ENCODE measurements at places on chromosomes 7 and 10.
A peak's percentile ranks its signal among the peaks of the same experiment; 100 is the strongest.

- no peak overlapping the region for H3K4me3 ChIP-seq
- H3K27me3 ChIP-seq, result no peaks in the 10 kb centered on the region
- H3K4me1 ChIP-seq, result no peaks in the 10 kb centered on the region
- H3K27ac ChIP-seq, result no peak overlapping the region
These were observed 51.2 kb upstream of the LAMB4 start for GRCh38 chr7:108181073-108181985.

DNA sequence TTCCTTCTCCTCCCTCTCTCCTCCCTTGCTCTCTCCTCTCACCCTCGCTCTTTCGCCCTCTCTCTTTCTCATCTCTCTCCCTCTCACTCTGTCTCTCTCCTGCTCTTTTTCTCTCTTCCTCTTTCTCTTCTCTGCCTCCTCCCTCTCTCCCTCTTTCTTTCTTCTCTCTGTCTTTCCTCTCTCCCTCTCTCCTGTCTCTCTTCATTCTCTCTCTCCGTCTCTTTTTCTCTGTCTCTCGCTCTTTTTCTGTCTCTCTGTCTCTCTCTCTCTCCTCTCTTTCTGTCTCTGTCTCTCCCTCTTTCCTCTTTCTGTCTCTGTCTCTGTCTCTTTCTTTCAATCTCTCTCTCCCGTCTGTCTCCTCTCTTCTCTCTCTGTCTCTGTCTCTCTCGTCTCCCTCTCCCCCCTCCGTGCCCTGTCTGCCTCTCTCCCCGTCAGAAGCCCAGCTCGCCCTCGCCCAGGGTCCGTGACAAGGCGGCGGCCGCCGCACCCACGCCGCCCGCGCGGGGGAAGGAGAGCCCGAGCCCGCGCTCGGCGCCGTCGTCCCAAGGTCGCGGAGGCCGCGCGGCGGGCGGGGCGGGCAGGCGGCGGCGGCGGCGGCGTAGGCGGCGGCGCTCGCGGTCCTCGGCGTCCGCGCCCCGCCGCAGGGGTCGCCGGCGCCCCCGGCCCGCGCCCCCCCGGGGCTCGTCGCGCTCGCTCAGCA lies 21.3 kb upstream of the HSPB1 start:
- DNase-seq, result no peak
- H3K36me3 ChIP-seq, result peaks cover 6% of the 10 kb centered on the region
- H3K4me3 ChIP-seq, result peak overlapping the region; percentile 39

DNA sequence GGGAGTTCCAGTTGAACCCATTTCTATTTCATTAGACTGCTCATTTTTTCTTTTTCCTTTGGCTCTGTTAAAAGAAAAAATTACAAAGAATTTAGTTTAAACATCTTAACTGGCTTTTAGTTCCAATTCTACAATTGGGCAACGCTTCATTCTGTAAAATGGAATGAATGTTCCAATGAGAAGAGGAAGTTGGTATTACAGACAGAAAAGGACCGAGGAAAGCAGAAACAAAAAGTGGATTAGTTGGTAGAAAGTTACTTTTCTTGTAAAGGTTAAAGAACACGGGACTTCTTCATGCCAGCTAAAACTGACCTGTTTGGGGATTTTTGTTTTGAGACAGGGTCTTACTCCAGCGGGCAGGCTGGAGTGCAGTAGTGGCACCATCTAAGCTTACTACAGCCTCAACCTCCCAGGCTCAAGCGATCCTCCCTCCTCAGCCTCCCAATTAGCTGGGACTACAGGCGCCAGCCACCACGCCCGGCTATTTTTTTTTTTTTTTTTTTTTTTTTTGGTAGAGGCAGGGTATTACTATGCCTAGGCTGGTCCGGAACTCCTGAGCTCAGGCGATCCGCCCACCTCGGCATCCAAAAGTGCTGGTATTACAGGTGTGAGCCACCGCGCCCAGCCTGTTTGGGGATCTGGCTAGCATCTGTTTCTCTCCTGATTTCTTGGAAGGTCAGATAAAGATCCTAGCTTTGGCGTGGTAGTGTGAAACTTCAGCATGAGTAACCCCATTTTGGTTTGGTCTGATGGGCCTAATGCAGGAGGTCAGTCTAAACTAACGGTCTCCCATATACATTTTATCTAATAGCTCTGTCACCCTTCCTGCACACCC lies 1.3 kb upstream of the VDAC2 start:
- 0 out of 2 replicates have a peak, but pooled peaks cover 1% of the 10 kb centered on the region for H3K36me3 ChIP-seq
- no peak for DNase-seq
- peaks cover 20% of the 10 kb centered on the region for H3K4me1 ChIP-seq
- no peak overlapping the region for H3K27ac ChIP-seq
- H3K27me3 ChIP-seq, result no peaks in the 10 kb centered on the region

- no peaks in the 10 kb centered on the region for H3K4me1 ChIP-seq
- H3K36me3 ChIP-seq, result peaks cover 74% of the 10 kb centered on the region
- no peaks in the 10 kb centered on the region for H3K27me3 ChIP-seq
These were observed 46.9 kb downstream of the AP3M1 start for GRCh38 chr10:74103560-74104258.

- no peak overlapping the region for H3K27ac ChIP-seq
- no peaks in the 10 kb centered on the region for H3K36me3 ChIP-seq
- H3K4me3 ChIP-seq, result no peak overlapping the region
- no peaks in the 10 kb centered on the region for H3K27me3 ChIP-seq
- DNase-seq, result no peak
- H3K4me1 ChIP-seq, result no peaks in the 10 kb centered on the region
These were observed 21.7 kb upstream of the PRSS58 start for GRCh38 chr7:142279601-142280000.

- H3K4me1 ChIP-seq, result peaks cover 18% of the 10 kb centered on the region
- no peak overlapping the region for H3K27ac ChIP-seq
- no peaks in the 10 kb centered on the region for H3K27me3 ChIP-seq
These were observed 145.7 kb downstream of the REEP3 start for GRCh38 chr10:63666836-63667383.

GRCh38 chr10:74371696-74372095 lies 220.7 kb downstream of the ADK start:
- no peak for DNase-seq
- no peak overlapping the region for H3K27ac ChIP-seq
- H3K27me3 ChIP-seq, result no peaks in the 10 kb centered on the region
- no peaks in the 10 kb centered on the region for H3K36me3 ChIP-seq

- no peaks in the 10 kb centered on the region for H3K27me3 ChIP-seq
- DNase-seq, result no peak
- no peak overlapping the region for H3K4me3 ChIP-seq
- no peak overlapping the region for H3K27ac ChIP-seq
- H3K4me1 ChIP-seq, result no peaks in the 10 kb centered on the region
- no peaks in the 10 kb centered on the region for H3K36me3 ChIP-seq
These were observed 75.3 kb downstream of the HIP1 start for GRCh38 chr7:75663302-75663907.

DNA sequence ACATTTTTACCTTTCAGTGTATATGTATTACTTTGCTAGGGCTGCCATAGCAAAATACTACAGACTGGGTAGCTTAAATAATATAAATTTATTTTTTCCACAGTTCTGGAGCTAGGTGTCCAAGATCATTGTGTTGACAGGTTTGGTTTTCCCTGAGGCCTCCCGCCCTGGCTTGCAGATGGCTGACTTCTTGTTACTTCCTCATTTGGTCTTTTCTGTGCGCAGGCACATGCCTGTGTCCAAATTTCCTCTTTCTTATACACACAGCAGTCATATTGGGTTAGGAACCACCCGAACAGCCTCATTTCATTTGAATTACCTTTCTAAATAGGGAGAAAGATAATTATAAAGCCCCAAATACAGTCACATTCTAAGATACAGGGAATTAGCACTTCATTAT lies 521.6 kb upstream of the SORCS1 start:
- DNase-seq, result no peak
- no peaks in the 10 kb centered on the region for H3K36me3 ChIP-seq
- H3K4me1 ChIP-seq, result no peaks in the 10 kb centered on the region
- H3K27ac ChIP-seq, result no peak overlapping the region
- H3K27me3 ChIP-seq, result no peaks in the 10 kb centered on the region

- no peak for DNase-seq
- no peak overlapping the region for H3K27ac ChIP-seq
- peaks cover 3% of the 10 kb centered on the region for H3K27me3 ChIP-seq
- H3K36me3 ChIP-seq, result no peaks in the 10 kb centered on the region
- H3K4me1 ChIP-seq, result peaks cover 5% of the 10 kb centered on the region
These were observed 452 bp downstream of the SEMA3C start for GRCh38 chr7:80918399-80918798.

GRCh38 chr7:103794424-103794823 lies 195.0 kb downstream of the RELN start:
- H3K27me3 ChIP-seq, result no peaks in the 10 kb centered on the region
- H3K4me1 ChIP-seq, result no peaks in the 10 kb centered on the region
- DNase-seq, result no peak
- H3K27ac ChIP-seq, result no peak overlapping the region
- H3K4me3 ChIP-seq, result no peak overlapping the region

- no peak overlapping the region for H3K27ac ChIP-seq
- H3K36me3 ChIP-seq, result no peaks in the 10 kb centered on the region
- DNase-seq, result no peak
- no peak overlapping the region for H3K4me3 ChIP-seq
- no peaks in the 10 kb centered on the region for H3K27me3 ChIP-seq
These were observed 130.2 kb downstream of the GPR37 start for GRCh38 chr7:124635416-124635815.

- peaks cover 7% of the 10 kb centered on the region for H3K4me1 ChIP-seq
- peaks cover 99% of the 10 kb centered on the region for H3K27me3 ChIP-seq
- no peak overlapping the region for H3K4me3 ChIP-seq
- no peaks in the 10 kb centered on the region for H3K36me3 ChIP-seq
These were observed 10.8 kb upstream of the HOXA2 start for GRCh38 chr7:27112955-27113949.

GRCh38 chr10:104450954-104451353 lies 97.3 kb downstream of the CFAP58 start:
- H3K27ac ChIP-seq, result no peak overlapping the region
- no peak for DNase-seq
- H3K36me3 ChIP-seq, result no peaks in the 10 kb centered on the region

- no peak overlapping the region for H3K4me3 ChIP-seq
- no peaks in the 10 kb centered on the region for H3K27me3 ChIP-seq
- no peaks in the 10 kb centered on the region for H3K36me3 ChIP-seq
- no peak for DNase-seq
These were observed 195.1 kb downstream of the IPMK start for GRCh38 chr10:58072634-58073033.

DNA sequence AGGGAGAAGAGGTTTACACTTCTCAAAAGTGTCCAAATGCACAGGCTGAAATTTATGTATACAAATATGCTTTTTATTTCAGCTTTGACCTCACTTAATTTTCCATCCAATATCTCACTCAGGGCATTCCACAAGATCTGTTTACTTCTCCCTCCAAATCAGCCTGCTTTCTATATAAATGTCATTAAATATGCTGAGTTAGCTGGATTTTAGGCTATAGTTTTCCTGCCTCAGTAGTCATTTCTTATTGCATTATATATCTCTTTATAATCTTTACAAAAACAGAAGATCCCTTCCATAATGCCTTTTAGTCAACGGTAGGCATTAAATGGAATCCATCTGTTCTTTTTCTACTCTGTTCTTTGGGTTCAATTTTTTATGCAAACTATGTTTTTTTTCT lies 71.7 kb upstream of the KCND2 start:
- H3K4me1 ChIP-seq, result no peaks in the 10 kb centered on the region
- H3K4me3 ChIP-seq, result no peak overlapping the region
- H3K36me3 ChIP-seq, result no peaks in the 10 kb centered on the region

- no peaks in the 10 kb centered on the region for H3K27me3 ChIP-seq
- DNase-seq, result no peak
- H3K4me1 ChIP-seq, result no peaks in the 10 kb centered on the region
- no peaks in the 10 kb centered on the region for H3K36me3 ChIP-seq
- H3K4me3 ChIP-seq, result no peak overlapping the region
These were observed 280.1 kb upstream of the MBL2 start for GRCh38 chr10:53052521-53053164.

GRCh38 chr7:150854066-150855000 lies 2.0 kb downstream of the AOC1 start:
- H3K4me1 ChIP-seq, result no peaks in the 10 kb centered on the region
- H3K27ac ChIP-seq, result no peak overlapping the region
- DNase-seq, result no peak
- H3K36me3 ChIP-seq, result no peaks in the 10 kb centered on the region

- H3K27me3 ChIP-seq, result no peaks in the 10 kb centered on the region
- H3K27ac ChIP-seq, result no peak overlapping the region
- H3K4me1 ChIP-seq, result no peaks in the 10 kb centered on the region
- no peaks in the 10 kb centered on the region for H3K36me3 ChIP-seq
These were observed 49.0 kb downstream of the ADD3 start for GRCh38 chr10:110056822-110057221.

- DNase-seq, result no peak
- no peak overlapping the region for H3K4me3 ChIP-seq
- H3K27me3 ChIP-seq, result no peaks in the 10 kb centered on the region
- H3K4me1 ChIP-seq, result no peaks in the 10 kb centered on the region
- no peak overlapping the region for H3K27ac ChIP-seq
- peaks cover 5% of the 10 kb centered on the region for H3K36me3 ChIP-seq
These were observed 32.7 kb upstream of the RBAK start for GRCh38 chr7:5012985-5013384.

DNA sequence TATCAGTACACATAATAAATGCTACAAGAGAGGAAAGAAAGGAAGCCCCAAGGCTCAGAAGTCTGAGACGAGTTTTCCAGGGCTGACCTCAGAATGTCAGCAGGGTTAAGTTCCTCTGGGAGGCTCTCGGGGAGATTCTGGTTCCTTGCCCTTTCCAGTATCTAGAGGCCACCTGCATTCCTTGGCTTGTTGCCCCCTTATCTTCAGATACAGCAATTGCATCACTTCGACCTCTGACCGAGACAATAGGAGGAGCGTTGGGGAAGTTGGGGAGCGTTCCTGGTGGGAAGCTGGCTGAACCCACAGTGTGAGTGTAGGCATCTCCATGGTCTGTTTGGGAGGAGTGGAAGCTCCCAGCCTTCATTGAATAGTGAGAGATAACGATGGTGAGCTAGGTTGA lies 72.0 kb upstream of the MTPN start:
- H3K27me3 ChIP-seq, result no peaks in the 10 kb centered on the region
- H3K4me3 ChIP-seq, result no peak overlapping the region
- no peak for DNase-seq
- no peaks in the 10 kb centered on the region for H3K4me1 ChIP-seq
- H3K27ac ChIP-seq, result no peak overlapping the region
- no peaks in the 10 kb centered on the region for H3K36me3 ChIP-seq

DNA sequence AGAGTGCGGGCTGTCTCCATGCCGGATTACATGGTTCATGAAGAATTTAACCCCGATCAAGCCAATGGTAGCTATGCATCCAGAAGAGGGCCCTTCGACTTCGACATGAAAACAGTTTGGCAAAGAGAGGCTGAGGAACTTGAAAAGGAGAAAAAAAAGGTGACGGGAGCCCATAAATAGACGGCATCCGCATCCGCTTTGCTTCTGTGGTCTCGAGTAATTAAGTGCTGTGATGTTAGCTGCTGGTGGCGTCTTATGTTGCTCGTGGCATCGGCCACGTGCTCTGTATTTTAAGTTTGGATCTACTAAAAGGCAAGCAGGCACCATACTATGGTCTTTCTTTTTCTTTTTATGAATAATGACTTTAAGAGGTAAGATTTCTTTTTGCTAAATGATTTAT lies 11.1 kb downstream of the C7orf57 start:
- no peaks in the 10 kb centered on the region for H3K27me3 ChIP-seq
- H3K4me1 ChIP-seq, result no peaks in the 10 kb centered on the region
- H3K27ac ChIP-seq, result no peak overlapping the region
- no peak for DNase-seq
- H3K36me3 ChIP-seq, result no peaks in the 10 kb centered on the region

- DNase-seq, result no peak
- H3K4me1 ChIP-seq, result no peaks in the 10 kb centered on the region
- no peak overlapping the region for H3K4me3 ChIP-seq
- H3K27ac ChIP-seq, result no peak overlapping the region
These were observed 4.4 kb upstream of the VSTM4 start for GRCh38 chr10:49119746-49120145.

GRCh38 chr10:117632406-117632805 lies 89.9 kb downstream of the EMX2 start:
- DNase-seq, result peak; percentile 30
- no peaks in the 10 kb centered on the region for H3K36me3 ChIP-seq
- no peaks in the 10 kb centered on the region for H3K4me1 ChIP-seq
- no peaks in the 10 kb centered on the region for H3K27me3 ChIP-seq
- H3K27ac ChIP-seq, result no peak overlapping the region
